Osteoblast (primary cell): ENCODE measurements at places on chromosomes 1 and 21. TPM values are rescaled to one million over a fixed set of nuclear protein-coding genes. Genes with fewer than 3 reads are reported as not detected.

DNA sequence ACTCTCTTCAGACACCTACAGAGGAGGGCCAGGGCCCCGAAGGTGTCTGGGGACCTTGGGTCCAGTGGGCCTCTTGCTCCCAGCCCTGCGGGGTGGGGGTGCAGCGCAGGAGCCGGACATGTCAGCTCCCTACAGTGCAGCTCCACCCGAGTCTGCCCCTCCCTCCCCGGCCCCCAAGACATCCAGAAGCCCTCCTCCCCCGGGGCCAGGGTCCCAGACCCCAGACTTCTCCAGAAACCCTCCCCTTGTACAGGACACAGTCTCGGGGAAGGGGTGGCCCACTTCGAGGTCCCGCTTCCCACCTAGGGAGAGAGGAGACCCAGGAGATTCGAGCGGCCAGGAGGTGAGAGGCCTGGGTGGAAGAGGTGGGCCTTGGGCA is 3.7 kb downstream of the ADAMTSL4 start:
- H3K27ac ChIP-seq, result peak overlapping the region; percentile 63
- H3K4me1 ChIP-seq, result peaks cover 28% of the 10 kb centered on the region
- H3K27me3 ChIP-seq, result no peaks in the 10 kb centered on the region
- H3K36me3 ChIP-seq, result peaks cover 7% of the 10 kb centered on the region

GRCh38 chr1:3530926-3531818 is 76.7 kb downstream of the ARHGEF16 start:
- peak; percentile 99 for DNase-seq
- no peaks in the 10 kb centered on the region for H3K27me3 ChIP-seq
- H3K4me3 ChIP-seq, result peak overlapping the region; percentile 83
- H3K27ac ChIP-seq, result peak overlapping the region; percentile 33
- H3K4me1 ChIP-seq, result peaks cover 16% of the 10 kb centered on the region
- no peaks in the 10 kb centered on the region for H3K36me3 ChIP-seq

DNA sequence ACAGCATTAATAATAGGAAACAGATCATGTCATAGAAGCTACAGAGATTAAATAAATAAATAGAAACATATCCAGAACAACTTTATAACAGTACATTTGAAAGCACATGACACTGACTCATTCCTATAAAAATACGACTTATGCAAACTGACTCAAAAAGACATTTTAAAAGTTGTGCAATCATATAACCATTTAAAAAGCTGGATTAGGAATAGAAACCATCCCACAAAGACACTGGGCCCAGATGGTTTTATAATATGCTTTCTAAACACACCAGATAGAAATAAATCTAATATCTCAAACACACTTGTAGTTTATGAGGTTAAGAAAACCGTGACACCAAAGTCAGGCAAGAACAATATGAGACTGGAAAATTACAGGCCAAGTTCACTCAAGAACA is 47.6 kb downstream of the MATN1 start:
- no peaks in the 10 kb centered on the region for H3K36me3 ChIP-seq
- peaks cover 12% of the 10 kb centered on the region for H3K4me1 ChIP-seq
- H3K27ac ChIP-seq, result peak overlapping the region; percentile 45
- peaks cover 3% of the 10 kb centered on the region for H3K27me3 ChIP-seq

DNA sequence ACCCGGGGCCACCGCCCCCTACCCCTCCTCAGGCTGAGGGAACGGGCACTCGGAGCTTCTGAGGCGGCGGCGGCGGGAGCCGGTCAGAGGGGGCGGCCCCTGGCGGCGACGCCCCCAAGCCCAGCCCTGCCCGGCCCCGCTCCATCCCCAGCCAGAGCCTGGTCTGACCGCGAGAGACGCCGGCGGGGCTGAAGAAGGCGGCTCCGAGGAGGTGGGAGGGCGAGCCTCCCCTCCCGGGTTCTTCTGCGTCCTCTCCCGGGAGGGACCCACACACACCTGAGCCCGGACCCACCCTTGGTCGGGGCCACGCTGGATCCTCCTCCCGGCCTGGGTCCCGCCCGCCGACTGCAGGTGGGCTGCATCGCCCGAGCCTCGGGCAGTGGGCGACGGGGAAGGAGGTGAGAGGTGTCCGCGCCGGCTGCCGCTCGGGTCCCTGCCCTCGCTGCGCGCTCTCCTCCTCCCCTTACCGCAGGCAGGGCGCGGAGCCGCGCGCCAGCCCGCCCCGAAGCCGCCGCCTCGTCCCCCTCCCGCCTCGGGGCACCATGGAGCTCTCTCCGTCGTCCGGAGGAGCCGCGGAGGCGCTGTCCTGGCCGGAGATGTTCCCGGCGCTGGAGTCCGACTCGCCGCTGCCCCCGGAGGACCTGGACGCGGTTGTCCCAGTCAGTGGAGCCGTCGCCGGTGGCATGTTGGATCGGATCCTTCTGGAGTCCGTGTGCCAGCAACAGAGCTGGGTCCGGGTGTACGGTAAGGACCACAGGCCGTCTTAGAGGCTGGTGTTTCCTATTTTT is at the start of gene RASAL2:
TSS of gene RASAL2 (plus strand) at position 154 of the 788 bp plus-strand sequence. CDS start at position 543, 389 bp downstream.
- peaks cover 38% of the 10 kb centered on the region for H3K4me1 ChIP-seq
- H3K36me3 ChIP-seq, result no peaks in the 10 kb centered on the region
- peak; percentile 94 for DNase-seq
- no peaks in the 10 kb centered on the region for H3K27me3 ChIP-seq
- peak within 1 kb of the TSS; percentile 92 for H3K27ac ChIP-seq

Gene ZYG11B
- 60.8 and 66.6 TPM in 2 replicates for total RNA-seq

Gene TMEM269
- under 0.01 TPM in 2 replicates for total RNA-seq
